ENCODE measurements at places on chromosomes 5 and 9. TPM values are rescaled to one million over a fixed set of nuclear protein-coding genes. Genes with fewer than 3 reads are reported as not detected.
A peak's percentile ranks its signal among the peaks of the same experiment; 100 is the strongest.

GGTA1 gene
- not detected for total RNA-seq

FREM1 gene
- 0.32 TPM for total RNA-seq

SLC6A19 gene
- total RNA-seq: not detected

IL17B gene
- total RNA-seq: not detected

TAF11L5 gene
- total RNA-seq: not detected

SCGB3A2 gene
- total RNA-seq: not detected

ACO1 gene
- total RNA-seq: 105 TPM

HCN1 gene
- total RNA-seq: under 0.01 TPM

PPP3R2 gene
- not detected for total RNA-seq

- DNase-seq: no peak
Measured at GRCh38 chr5:4374866-4375265, 765.3 kb upstream of the ADAMTS16 start.

DNA sequence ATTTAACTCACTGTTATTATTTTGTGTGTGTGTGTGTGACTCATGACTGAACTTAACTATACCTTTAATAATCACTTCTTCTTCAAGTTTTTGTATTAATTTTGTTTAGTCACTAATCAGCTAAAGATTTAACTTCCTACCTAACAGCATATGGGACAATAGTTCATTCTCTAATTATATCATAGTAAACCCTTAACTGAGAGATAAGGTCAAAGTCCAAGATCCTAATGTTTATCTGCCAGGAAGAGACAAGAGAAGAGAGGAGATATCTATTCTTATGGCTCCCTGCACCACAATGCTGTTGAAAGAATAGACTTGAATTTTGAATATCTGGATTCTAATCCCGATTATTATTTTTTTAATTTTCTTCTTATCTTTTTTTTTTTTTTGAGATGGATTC lies 28.1 kb downstream of the FREM1 start:
- no peak for DNase-seq

DNA sequence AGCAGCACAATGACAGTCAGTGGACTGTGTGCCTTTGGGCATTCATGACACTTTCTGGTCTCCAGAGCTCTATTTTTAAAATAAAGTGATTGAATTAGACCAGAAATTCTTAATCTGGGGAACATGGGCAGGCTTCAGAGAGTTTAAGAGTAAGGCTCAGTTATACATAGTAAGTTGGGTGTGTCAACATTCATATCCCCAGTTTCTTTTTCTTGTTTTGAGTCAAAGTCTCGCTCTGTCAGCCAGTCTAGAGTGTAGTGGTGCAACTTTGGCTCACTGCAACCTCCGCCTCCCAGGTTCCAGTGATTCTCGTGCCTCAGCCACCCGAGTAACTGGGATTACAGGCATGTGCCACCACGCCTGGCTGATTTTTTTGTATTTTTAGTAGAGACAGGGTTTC lies 13.7 kb upstream of the KIF4B start:
- no peak for DNase-seq

GRCh38 chr5:80885396-80886000 lies 74.7 kb upstream of the RASGRF2 start:
- no peak for DNase-seq

DNA sequence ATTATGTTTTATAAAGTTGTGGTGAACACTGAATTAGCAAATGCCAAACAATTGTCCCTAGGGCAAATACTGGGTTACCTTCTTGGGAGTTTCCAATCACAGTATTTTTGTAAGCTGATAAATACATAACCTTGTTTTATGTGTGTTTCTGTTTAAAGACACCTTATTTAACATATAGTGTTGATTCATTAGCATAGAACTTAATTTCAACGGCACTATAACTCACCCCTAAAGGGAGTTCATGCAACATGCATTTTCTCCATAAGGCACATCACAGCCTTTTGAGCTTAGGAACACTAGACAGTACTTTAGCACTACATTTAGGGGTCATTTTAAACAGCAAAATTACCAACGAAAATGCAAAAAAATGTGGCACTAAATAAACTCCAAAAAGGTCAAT lies 74.2 kb upstream of the TYRP1 start:
- DNase-seq: no peak

DNA sequence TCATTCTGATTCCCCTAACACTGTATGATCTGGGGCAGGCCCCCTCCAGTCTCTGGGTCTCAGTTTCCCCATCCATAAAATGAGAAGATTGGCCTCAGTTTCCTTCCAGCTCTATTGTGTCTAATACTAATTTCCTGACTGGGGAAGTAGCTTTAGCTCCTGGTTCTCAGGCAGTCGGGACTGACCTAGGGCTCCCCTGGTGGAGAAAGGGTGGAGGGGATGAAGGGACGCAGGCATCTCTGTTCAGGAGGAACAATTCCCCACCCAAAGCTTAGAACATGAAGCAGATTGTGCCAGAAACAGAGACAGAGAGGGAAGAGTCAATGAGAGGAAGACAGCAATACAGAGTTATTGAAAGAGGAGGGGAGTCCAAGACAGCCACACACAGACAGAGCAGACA lies 14.2 kb upstream of the PTGS1 start:
- no peak for DNase-seq

DNA sequence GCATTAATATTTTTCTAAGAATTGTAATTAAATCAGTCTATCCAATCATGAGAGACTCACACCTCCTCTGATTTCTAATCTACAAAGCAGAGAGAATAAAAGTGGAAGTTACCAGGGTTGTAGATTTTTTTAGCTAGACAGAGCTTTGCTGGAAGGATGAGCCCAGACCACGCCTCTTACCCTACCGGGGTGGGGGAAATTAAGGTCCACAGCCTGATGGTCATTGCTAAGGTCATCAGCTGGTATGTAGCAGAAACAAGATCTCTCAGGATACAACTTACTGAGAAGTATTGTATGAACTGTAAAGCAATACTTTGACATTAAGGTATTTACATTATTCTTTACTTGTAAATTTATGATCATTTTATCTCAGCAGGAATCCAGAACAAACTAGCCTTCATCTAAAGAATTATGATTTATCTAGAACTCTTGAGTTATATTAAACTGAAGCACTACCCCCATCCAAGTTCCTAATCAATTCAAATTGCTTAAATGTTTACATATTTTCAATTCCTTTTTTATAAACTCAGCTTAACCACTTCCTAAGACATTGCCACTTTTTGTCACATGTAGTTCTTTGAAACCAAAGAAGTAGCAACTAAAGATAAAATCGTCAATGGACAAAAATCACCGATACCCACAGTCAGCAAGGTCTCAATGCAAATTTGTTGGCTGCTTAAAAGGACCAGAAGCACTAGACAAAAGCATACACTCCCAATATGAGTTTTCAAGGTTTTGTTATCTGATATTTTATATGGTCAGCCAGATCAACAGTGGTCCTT lies 225.8 kb upstream of the DAPK1 start:
- no peak for DNase-seq

GRCh38 chr5:173745123-173745522 lies 128.7 kb upstream of the BOD1 start:
- DNase-seq: no peak

DNA sequence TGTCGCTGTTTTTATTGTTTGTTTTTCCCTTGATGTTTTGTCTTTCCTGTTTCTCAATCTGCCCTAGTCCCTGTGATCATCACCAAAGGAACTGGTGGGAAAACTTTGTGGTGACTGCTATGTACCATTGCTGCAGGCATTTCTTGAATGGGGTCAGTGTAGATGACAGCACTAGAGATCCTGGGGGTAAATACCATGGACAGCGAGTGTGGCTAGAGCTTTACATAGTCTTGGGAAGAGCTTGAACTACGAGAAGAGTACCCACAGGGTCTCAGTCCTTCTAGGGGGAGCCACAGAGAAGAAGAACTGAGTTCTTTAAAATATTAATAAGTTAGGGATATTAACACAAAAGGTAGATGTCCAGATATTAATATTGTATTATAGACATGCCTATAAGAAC lies 138.8 kb downstream of the PAM start:
- peak; percentile 10 for DNase-seq

- no peak for DNase-seq
Measured at GRCh38 chr9:22913518-22913917, 466.9 kb downstream of the DMRTA1 start.

- no peak for DNase-seq
Measured at GRCh38 chr9:135035781-135036760, 51.4 kb upstream of the OLFM1 start.

- no peak for DNase-seq
Measured at GRCh38 chr5:171664489-171664888, 121.1 kb upstream of the SMIM23 start.

- no peak for DNase-seq
Measured at GRCh38 chr9:120891884-120892747, 15.1 kb upstream of the PHF19 start.

DNA sequence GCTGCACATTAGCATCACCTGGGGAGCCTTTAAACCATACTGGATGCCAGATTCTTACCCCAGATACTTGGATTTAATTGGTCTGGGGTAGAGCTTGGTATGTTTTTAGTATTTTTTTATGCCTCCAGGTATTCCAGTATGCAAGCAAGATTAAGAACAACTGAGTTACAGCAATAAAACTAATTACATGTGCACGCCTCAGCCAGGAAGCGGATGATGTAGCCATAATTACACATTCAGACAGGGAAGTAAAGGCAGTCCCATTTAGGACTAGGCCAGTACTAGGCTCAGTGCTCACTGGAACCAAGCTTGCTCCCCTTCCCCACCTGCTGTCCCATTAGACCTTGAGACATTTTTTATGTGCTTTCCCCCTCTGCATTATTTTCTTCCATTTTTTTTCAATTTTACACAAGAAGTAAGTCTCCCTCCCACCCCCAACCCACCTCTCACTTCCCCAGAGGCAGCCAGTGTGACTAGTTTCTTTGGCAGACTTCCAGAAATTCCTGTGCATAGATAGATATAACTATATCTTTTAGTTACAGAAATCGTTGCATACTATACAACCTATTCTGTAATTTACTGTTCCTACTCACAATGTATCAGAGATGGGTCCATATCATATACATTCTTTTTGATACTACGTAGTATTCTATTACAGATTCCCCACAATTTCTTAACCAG lies 7.1 kb upstream of the GNAQ start:
- DNase-seq: no peak

GRCh38 chr9:137919649-137920141 lies 42.1 kb downstream of the CACNA1B start:
- DNase-seq: no peak

- DNase-seq: no peak
Measured at GRCh38 chr5:134579284-134579771, 53.3 kb downstream of the SAR1B start.

DNA sequence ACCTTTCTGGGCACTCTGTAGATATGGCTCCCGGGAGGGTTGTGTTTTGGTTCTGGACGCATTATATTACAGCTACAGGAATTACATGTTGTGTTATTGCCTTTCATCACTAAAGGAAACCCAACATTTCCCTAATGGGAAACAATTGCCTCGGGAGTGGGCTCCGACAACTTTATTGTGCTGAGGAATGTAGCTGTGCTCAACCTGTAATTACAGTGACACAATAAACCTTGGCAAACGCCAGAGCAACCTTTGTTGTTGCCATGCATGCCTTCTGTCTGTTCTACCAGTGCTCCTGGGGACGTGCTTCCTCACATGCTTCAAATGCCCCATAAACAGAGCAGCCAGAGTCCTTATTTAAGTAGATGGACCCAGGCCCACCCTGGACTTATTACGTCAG lies 182.4 kb downstream of the DIRAS2 start:
- DNase-seq: no peak

GRCh38 chr9:121216271-121216805 lies 14.7 kb upstream of the RAB14 start:
- DNase-seq: no peak

DNA sequence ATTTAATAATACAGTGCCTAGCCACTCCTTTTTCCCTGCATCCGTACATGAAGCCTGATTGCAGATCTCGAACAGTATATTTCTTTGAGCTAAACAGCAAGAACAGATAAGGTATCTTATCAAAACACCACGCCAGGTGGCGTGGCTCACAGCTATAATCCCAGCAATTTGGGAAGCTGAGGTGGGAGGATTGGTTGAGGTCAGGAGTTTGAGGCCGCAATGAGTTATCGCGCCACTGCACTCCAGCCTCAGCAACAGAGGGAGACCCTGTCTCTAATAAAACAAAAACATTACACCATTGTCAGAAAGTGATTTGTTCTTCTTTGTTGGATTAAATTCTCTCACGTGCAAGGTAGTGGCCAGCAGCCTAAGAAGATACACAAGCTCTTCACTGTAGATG lies 291.2 kb upstream of the DMRT1 start:
- DNase-seq: no peak

GRCh38 chr9:129311643-129312042 lies 133.6 kb upstream of the IER5L start:
- DNase-seq: no peak

DNA sequence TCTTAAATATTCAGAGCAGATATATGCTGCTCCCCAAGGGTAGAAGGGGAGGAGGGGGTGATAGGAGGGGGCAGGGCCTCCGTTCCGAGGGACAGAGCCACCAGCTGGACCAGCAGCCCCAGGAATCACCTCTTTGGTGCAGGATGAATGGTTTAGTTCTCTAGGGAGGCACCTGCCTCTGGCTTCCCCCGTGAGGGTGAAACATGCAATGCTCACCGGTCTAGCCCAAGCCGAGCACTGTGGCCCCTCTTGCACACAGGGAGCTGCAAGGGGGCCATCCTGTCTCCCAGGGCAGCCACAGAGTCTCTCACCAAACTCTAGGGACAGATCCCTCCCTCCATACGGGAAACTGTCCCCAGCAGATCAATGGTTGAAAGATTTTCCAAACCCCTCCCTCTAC lies 163.7 kb downstream of the DAB2IP start:
- no peak for DNase-seq

GRCh38 chr5:139746691-139747582 lies 48.7 kb upstream of the PSD2 start:
- DNase-seq: no peak

- no peak for DNase-seq
Measured at GRCh38 chr5:175765858-175766257, 105.5 kb upstream of the CPLX2 start.

GRCh38 chr5:73603998-73604397 lies 22.0 kb upstream of the ARHGEF28 start:
- peak; percentile 53 for DNase-seq

DNA sequence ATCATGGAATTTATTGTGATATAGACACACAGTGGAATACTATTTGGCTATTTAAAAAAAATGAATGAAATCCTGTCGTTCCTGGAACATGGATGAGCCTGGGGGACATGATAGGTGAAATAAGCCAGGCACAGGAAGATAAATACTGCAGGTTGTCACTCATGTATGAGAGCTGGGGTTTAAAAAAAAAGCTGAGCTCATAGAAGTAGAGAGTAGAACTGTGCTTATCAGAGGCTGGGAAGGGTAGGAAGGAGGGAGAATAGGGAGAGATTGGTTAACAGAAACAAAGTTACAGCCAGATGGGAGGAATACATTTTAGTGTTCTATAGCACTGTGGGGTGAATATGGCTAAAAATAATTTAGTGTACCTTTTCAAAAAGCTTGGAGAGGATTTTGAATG lies 200.6 kb upstream of the NR4A3 start:
- DNase-seq: no peak

- DNase-seq: no peak
Measured at GRCh38 chr5:132270335-132270665, 12.8 kb downstream of the PDLIM4 start.

- DNase-seq: no peak
Measured at GRCh38 chr9:72211047-72211446, 61.8 kb downstream of the GDA start.

Data from fibroblast of villous mesenchyme (primary cell).